ENCODE measurements at places on chromosomes 2 and 18. TPM values are rescaled to one million over a fixed set of nuclear protein-coding genes. Genes with fewer than 3 reads are reported as not detected.

GRCh38 chr2:147639891-147640290 is 204.9 kb upstream of the ACVR2A start:
- no peaks in the 10 kb centered on the region for H3K4me1 ChIP-seq
- no peak for DNase-seq
- no peak overlapping the region for H3K4me3 ChIP-seq
- H3K27ac ChIP-seq, result no peak overlapping the region
- no peaks in the 10 kb centered on the region for H3K36me3 ChIP-seq

GRCh38 chr2:118089139-118089800 is 999 bp downstream of the INSIG2 start:
- DNase-seq, result no peak
- peaks cover 5% of the 10 kb centered on the region for H3K4me1 ChIP-seq
- peak overlapping the region; percentile 85 for H3K4me3 ChIP-seq
- H3K27ac ChIP-seq, result peak overlapping the region; percentile 73
- H3K27me3 ChIP-seq, result no peaks in the 10 kb centered on the region

The TRIB2 gene
- polyA plus RNA-seq, result 31.7 TPM

DNA sequence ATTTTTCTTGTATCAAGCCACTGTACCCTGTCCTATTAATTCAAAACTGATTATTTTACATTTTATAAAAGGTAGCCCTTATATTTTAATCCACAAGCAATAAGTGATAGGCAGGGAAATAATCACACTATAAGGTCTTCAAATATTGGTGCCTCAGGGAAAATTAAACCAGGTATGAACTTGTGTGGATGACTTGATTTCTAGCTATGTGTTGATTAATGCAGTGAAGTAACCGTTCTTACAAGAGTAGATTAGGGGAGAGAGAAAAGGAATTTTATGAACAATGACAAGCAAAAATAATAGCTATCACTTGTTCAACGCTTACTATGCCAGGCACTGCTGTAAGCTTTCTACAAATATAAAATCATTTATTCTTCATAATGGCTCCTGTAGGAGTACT is 199.6 kb downstream of the PTGR3 start:
- no peak overlapping the region for H3K4me3 ChIP-seq
- no peaks in the 10 kb centered on the region for H3K27me3 ChIP-seq
- peaks cover 13% of the 10 kb centered on the region for H3K4me1 ChIP-seq

DNA sequence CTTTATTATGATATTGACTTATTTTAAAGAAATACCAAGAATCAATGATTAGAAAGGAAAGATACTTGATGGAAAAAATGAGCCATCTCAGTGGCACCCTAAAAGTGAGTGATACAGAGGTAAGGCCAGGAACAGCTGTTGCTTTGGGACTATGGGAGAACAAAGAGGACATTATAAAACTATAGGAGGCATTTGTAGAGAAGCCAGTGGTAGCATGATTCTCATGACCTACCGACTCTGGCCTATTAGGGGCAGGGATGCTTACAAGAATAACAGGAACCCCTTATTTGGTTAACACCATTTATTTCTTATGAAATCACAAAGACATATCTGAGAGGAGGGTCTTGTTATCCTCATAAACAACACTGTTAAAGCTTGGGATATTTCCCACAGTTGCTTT is 162.2 kb downstream of the RIT2 start:
- no peak overlapping the region for H3K4me3 ChIP-seq
- no peaks in the 10 kb centered on the region for H3K36me3 ChIP-seq
- no peak overlapping the region for H3K27ac ChIP-seq
- no peaks in the 10 kb centered on the region for H3K27me3 ChIP-seq
- H3K4me1 ChIP-seq, result no peaks in the 10 kb centered on the region

- no peak overlapping the region for H3K27ac ChIP-seq
- no peaks in the 10 kb centered on the region for H3K27me3 ChIP-seq
- no peak overlapping the region for H3K4me3 ChIP-seq
- DNase-seq, result no peak
- H3K36me3 ChIP-seq, result no peaks in the 10 kb centered on the region
These were observed 41.4 kb downstream of the USP14 start for GRCh38 chr18:199768-200167.

GRCh38 chr2:8545695-8546611 is 135.9 kb upstream of the ID2 start:
- H3K36me3 ChIP-seq, result no peaks in the 10 kb centered on the region
- peak overlapping the region; percentile 7 for H3K27ac ChIP-seq
- no peaks in the 10 kb centered on the region for H3K27me3 ChIP-seq
- DNase-seq, result no peak
- H3K4me1 ChIP-seq, result peaks cover 36% of the 10 kb centered on the region

The MGAT4A gene
- 7.2 TPM for polyA plus RNA-seq

The C2orf68 gene
- 47.0 TPM for polyA plus RNA-seq

The TUBA3E gene
- 48.3 TPM for polyA plus RNA-seq

DNA sequence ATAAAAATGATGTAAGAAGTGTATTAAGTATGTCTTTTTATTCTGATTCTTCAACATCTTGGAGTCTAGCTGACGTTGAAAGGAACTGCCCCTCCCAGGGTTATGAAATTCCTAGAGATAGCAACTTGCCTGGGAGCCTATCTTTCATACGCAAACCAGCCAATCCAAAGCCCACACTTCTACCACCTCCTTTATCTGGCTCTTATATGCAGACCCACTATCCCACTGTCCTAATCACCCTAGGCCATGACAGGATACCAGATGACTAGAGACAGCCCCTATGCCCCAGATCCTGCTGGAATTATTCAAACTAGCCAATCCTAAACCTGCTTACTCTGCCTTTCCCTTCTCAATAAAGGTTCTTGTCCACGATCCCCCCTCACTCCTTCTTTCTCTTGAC is 11.8 kb upstream of the CDC42EP3 start:
- H3K36me3 ChIP-seq, result no peaks in the 10 kb centered on the region
- no peak overlapping the region for H3K27ac ChIP-seq
- H3K4me1 ChIP-seq, result no peaks in the 10 kb centered on the region
- H3K27me3 ChIP-seq, result no peaks in the 10 kb centered on the region
- no peak overlapping the region for H3K4me3 ChIP-seq
- DNase-seq, result no peak

DNA sequence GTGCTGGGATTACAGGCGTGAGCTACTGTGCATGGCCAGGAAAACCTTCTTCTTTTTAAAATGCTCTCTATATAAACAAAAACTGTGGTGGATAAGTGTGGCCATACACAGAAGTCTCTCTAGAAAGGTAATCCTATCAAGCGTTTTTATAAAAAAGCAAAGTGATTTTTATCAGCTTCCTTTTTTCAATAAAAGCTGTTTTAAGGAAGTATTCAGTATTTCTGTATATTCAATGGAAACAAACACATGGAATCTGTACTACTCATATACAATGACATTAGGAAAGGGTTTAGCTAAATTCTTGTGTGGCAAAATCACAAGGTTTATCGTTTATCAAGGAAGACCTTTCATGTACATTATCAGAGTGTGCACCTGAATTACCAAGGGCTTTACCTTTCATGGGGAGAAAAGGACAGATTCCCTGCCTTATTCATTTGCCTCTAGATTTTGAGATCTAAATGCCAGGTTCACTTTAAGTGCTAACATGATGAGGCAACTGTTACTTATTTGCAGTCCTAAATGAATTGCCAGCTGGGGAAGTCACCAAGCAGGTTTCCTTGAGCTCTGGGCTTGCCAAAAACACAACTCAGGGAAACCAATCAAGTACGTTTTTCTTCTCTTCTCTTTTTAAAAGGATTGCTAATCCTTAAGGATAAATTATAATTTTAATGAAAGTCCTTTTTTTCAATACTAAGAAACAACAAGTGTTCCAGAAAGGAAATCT is 70.8 kb downstream of the RTN4 start:
- H3K4me3 ChIP-seq, result no peak overlapping the region
- DNase-seq, result no peak
- H3K4me1 ChIP-seq, result peaks cover 83% of the 10 kb centered on the region
- H3K27me3 ChIP-seq, result no peaks in the 10 kb centered on the region
- peaks cover 17% of the 10 kb centered on the region for H3K36me3 ChIP-seq

DNA sequence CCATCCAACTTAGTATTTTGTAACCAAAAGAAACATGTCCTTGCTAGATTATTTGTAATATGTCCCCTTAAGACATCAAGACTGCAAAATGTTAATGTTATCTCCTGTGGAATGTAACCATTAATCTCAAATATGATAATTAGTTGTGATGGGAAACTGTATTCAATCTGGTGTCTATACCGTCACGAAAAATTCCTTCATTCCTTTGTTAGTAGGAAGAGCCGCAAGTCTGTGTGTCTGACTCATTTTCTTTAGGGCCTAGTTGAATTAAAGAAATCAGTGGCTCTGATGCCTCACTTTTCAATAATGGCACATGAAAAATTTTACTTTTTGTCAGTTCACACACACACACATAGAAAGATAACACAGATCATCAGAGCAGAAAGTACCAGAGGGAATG is 127.1 kb upstream of the CHAC2 start:
- no peak overlapping the region for H3K4me3 ChIP-seq
- H3K27ac ChIP-seq, result no peak overlapping the region
- H3K4me1 ChIP-seq, result no peaks in the 10 kb centered on the region
- DNase-seq, result no peak
- H3K36me3 ChIP-seq, result no peaks in the 10 kb centered on the region
- H3K27me3 ChIP-seq, result no peaks in the 10 kb centered on the region

- no peak overlapping the region for H3K4me3 ChIP-seq
- DNase-seq, result no peak
- no peak overlapping the region for H3K27ac ChIP-seq
- no peaks in the 10 kb centered on the region for H3K36me3 ChIP-seq
- H3K4me1 ChIP-seq, result no peaks in the 10 kb centered on the region
- no peaks in the 10 kb centered on the region for H3K27me3 ChIP-seq
These were observed 43.8 kb upstream of the ZNF516 start for GRCh38 chr18:76538846-76539245.

- H3K4me1 ChIP-seq, result peaks cover 11% of the 10 kb centered on the region
- H3K36me3 ChIP-seq, result no peaks in the 10 kb centered on the region
- H3K27ac ChIP-seq, result no peak overlapping the region
- no peak overlapping the region for H3K4me3 ChIP-seq
- H3K27me3 ChIP-seq, result no peaks in the 10 kb centered on the region
These were observed 64.0 kb upstream of the FIGN start for GRCh38 chr2:163799807-163800206.

- peaks cover 16% of the 10 kb centered on the region for H3K36me3 ChIP-seq
- no peak for DNase-seq
- no peak overlapping the region for H3K4me3 ChIP-seq
- H3K27ac ChIP-seq, result peak overlapping the region; percentile 67
These were observed 12.1 kb downstream of the MXD1 start for GRCh38 chr2:69926849-69927515.

The HAAO gene
- 6.4 TPM for polyA plus RNA-seq

DNA sequence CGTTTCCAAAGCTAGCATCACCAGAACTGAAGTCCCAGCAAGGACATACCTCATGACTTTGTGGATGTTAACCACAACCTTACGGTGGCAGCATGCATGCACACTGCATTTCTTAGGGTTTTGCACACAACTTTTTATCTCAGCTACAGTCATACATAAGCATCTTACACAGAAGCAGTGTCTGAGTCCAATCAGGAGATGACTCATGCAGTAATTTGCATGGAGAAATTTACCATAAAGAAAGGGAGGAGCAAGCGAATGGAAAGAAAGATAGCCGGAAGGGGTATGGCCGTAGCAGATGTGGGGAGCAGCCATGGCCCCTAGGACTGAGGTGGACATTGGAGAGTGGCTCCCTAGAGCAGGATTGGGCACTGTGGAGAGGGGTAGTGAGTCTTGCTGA is 522.5 kb downstream of the GALR1 start:
- no peaks in the 10 kb centered on the region for H3K27me3 ChIP-seq
- H3K4me1 ChIP-seq, result no peaks in the 10 kb centered on the region
- no peak overlapping the region for H3K4me3 ChIP-seq
- no peak for DNase-seq

GRCh38 chr2:15662026-15662425 is 70.4 kb downstream of the DDX1 start:
- H3K27ac ChIP-seq, result no peak overlapping the region
- DNase-seq, result no peak
- H3K4me1 ChIP-seq, result no peaks in the 10 kb centered on the region
- no peak overlapping the region for H3K4me3 ChIP-seq
- no peaks in the 10 kb centered on the region for H3K36me3 ChIP-seq
- H3K27me3 ChIP-seq, result no peaks in the 10 kb centered on the region

The HOXD10 gene
- not detected for polyA plus RNA-seq

GRCh38 chr18:6994771-6995430 is 122.7 kb downstream of the LAMA1 start:
- no peaks in the 10 kb centered on the region for H3K27me3 ChIP-seq
- no peak for DNase-seq
- no peak overlapping the region for H3K27ac ChIP-seq
- H3K4me1 ChIP-seq, result no peaks in the 10 kb centered on the region

- no peaks in the 10 kb centered on the region for H3K27me3 ChIP-seq
- H3K4me3 ChIP-seq, result no peak overlapping the region
- H3K27ac ChIP-seq, result no peak overlapping the region
- DNase-seq, result peak; percentile 75
- peaks cover 6% of the 10 kb centered on the region for H3K4me1 ChIP-seq
- H3K36me3 ChIP-seq, result no peaks in the 10 kb centered on the region
These were observed 316.9 kb downstream of the TXNL1 start for GRCh38 chr18:56321470-56321869.

- DNase-seq, result no peak
- H3K36me3 ChIP-seq, result no peaks in the 10 kb centered on the region
- H3K27me3 ChIP-seq, result peaks cover 42% of the 10 kb centered on the region
- H3K4me3 ChIP-seq, result peak overlapping the region; percentile 5
These were observed 4.1 kb downstream of the ANTXR1 start for GRCh38 chr2:69017080-69017479.

The AGXT gene
- 0.09 TPM for polyA plus RNA-seq

The EIF2B4 gene
- polyA plus RNA-seq, result 70.7 TPM

- DNase-seq, result no peak
- H3K27ac ChIP-seq, result no peak overlapping the region
- no peaks in the 10 kb centered on the region for H3K4me1 ChIP-seq
- H3K27me3 ChIP-seq, result no peaks in the 10 kb centered on the region
- H3K4me3 ChIP-seq, result no peak overlapping the region
- no peaks in the 10 kb centered on the region for H3K36me3 ChIP-seq
These were observed 60.8 kb downstream of the GPR39 start for GRCh38 chr2:132477436-132477835.
